Stimulated activated naive CD8-positive, alpha-beta T cell treated with anti-CD3 and anti-CD28 coated beads, Interleukin-15, amount 100 ng/mL, for 72 hours (primary cell): ENCODE measurements at places on chromosomes 1 and 21.

DNA sequence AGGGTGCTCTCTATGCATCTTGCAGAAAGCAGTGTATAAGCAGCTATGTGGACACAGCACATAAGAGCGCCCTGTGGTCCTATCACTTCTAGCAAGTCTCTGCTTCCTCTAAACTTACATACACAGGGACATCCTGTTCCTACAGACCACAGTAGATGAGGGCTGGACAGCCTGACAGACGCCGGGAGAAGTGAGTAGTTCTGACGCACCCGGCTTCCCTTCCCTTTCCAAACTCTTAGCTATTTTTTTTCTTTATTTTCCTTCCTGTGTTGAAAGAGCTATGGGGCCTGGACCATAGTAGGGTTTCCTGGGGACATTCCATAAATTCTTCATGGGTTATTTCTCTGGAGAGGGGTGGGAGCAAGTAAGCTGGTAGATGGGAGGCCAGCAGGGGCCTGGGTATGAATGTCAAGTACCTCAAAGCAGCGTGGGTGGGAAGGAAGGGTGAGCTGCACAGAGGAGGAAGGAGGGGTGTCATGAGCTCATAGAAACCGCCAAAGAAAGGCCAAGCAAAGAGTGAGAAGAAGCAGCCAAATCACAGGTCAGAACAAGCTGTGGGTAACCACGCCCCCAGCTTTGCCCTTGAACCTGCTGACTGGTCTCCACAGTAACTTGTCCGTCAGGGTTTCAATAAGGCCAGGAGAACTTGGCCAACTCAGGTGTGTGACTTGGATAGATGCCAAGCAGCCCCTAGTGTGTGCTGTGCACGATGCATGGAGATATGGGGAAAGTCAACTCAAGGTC is 36.6 kb downstream of the PLXNA2 start:
- DNase-seq = no peak

DNA sequence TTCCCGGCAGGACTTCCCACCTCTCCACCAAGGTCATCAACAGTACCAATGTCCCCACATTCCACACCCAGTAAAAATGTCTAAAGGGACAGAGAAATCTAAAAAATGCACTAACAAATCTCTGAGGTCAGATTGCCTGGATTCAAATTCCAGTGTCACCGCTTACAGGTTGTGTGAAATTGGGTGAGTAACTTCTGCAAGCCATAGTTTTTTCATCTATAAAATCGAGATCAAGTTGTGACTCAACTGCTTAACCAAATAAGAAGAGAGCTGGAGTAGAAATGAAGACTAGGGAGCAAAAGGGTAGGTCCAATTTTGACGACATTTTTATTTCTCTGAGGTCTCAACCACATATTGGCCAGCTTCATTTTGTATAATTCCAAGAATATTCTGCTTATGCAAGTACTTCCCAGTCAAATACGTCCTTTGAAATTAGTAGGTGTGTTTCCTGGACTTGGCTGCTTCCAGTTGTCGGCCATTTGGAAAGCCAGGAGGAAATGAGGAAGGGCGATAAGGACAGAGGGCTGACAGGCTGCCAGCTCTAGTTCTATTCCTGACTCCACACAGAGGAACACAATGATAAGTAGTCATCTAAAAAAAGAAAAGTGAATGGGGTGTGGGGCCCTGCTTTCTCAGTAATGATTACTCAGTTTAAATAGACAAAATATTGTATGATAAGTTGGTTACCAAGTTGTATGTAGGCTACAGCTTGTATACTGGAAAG is 57.7 kb upstream of the ZC3H11B start:
- DNase-seq = no peak

DNA sequence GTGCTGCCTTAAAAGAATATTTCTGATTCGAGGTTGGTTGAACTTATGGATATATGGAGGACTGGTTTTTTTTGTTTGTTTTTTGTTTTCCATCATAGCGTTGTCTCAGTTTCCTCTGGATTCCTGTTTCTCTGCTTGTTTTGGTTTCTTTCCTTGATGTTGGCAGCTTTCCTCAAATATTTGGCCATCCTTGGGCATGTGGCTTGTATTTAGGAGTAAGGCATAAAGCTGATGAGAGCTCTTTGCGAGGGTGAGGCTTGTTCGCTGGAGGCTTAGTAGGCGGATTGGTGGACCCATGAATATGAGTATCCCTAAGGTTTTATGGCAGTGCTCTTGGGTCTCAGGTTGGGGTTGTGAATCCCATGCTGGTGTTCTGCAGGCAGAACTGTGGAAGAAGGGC is 22.9 kb downstream of the DYRK1A start:
- no peak for DNase-seq

- no peak for DNase-seq
These were observed 163.3 kb downstream of the DHRS3 start for GRCh38 chr1:12454406-12455391.

DNA sequence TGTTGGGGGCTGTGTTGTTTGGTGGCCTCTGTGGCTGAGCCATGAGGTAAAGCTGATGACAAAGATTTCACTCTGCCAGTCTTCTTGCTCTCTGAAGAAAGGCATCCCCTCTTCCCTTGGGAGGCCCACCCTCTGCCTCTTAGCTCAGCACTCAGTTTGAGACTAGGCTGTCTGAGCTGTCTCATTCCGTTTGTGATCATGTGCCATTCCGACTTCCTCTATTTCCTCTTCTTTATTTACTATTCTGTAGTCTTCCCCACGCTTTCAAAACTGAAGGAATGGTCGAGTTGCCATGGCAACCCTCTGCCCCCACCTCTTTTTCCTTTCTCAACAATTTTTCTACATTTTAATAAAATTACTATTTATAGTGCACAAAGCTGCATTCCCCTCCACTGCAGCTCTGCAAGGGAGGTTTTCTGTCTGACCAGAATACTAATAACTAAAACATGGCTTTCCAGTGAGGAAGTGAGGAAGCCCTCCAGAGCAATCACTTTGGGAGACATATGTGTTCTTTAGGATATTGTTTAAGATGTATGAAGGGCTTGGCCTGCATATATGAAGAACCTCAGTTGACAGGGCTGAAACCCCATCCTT is 30.8 kb downstream of the KCNA3 start:
- no peak for DNase-seq

DNA sequence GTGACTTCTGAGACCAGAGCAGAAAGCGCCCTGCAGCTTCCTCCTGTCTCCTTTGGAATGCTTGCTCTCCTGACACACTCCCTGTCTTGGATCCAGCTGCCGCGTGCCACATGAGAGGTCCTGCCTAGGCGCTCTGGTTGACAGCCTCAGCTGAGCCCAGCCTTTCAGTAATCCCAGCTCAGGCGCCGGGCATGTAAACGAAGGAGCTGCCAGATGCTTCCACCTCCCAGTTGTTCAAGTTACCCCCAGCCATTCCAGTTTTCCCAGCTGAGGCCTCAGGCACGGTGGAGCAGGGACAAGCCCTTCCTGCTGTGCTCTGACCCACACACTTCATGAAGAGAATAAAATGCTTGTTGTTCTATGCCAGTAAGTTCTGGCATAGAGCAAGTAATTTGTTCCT is 14.3 kb upstream of the CD34 start:
- DNase-seq = no peak
